ENCODE measurements at places on chromosomes 16 and 17. TPM values are rescaled to one million over a fixed set of nuclear protein-coding genes. Genes with fewer than 3 reads are reported as not detected.
A peak's percentile ranks its signal among the peaks of the same experiment; 100 is the strongest.

DNA sequence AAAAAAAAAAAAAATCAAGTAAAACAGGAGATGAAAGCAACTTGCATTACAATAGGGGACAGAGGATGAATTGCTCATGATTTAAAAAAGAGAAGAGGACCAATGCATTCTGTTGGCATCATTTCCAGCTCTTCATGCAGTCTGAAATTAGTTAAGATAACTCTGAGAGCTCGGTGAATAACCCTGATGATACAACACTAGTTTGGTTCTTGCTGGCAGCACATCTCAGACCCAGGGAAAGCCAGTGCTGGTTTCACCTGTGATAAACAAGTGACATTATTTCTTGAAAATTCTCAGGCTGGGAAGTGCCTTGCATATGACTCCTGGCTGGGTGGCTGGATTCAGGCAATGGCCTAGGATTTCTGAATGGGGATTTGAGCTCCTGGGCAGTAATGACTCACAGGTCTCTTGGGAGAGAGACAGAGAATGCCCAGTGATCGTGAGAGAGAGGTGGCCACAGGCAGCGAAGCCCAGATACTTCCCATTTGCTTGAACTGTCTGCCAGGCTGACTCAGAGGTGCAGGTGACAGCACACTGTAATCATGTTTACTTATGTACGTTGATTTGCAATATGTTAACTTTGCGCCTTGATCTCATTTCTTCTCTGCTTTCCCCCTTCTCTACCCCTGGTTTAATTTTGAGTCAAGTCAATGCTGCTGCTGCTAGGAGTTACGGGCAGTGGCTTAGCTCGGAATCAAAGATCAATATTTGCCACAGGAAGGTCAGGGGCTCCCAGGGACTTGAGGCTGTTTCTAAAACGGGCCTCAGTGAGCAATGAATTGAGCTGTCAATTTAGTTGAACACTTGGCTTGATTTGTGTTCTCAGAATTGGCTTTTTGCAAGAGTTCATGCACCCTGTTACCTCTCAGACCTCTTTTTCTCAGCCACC lies 27.1 kb downstream of the ARSG start:
- DNase-seq, result peak; percentile 82

DNA sequence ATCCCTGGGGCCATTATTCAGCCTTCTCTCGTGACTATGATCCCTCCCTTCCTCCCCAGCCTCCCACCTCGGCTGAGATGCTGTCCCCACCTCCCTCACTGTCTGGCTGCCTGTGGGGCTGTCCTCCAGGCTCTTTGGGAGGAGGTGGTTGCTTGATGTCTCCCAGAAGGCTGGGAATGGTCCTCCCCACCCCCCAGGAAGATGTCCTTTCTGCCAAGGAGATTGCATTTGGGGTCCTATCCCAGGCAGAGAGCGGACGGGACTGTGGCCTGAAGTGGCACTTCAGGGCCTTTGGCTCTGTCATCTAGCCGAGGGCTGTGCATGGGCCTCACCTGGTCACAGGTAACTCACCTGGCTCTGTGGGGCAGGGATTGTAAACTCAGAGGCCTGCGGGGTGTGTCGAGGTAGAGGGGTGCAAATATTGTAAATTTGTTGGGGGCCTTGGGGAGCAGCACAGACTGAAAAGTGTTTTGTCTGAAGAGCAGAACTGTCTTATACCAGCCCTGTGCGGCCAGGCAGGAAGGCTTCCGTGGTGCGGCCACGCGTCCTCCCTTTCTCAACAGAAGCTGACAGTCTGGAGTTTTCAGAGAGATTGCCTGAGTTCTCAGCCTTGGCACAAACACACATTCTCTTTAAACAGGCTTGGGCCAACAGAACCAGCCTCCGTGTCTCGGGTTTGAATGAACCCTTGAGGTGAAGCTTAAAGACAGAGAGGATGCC lies 177.9 kb downstream of the SEC14L1 start:
- no peak for DNase-seq

GRCh38 chr16:71648162-71648561 lies 22.2 kb downstream of the MARVELD3 start:
- DNase-seq, result no peak

GRCh38 chr16:17072104-17072503 lies 398.7 kb downstream of the XYLT1 start:
- DNase-seq, result peak; percentile 10

DNA sequence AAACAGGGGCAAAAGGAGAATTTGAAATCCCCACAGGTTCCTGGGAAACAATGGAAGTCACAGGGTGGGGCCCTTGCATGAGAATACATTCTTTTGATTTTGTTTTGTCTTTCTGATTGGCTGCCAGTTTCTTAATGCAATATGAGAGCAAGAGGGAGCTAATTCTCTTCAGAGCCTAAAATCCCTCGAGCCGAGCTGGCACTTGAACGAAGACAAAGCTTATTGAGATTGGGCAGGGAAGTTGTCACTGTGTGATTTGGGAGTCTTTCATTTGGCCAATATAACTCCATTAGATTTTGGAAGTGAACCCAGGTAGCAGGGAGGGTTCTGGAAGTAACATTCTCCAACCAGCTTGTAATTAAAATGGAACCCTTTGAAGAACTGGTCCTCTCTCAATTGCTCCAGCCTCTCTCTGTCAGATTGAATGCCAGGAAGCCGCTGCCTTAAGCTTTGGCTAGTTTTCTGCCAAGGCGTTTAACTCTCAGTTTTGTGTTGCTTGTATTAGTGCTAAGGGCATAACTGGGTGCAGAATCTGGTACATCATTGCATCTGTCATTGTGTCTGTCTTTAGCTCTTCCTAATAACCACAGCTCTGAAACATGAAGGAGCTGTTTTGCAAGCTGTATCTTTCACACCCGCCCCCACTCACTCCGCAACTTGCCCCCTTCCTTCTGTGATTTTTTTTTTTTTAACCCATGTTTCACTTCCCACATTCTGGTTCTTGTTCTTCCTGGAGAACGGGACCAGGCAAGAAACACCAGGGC lies 272.0 kb downstream of the MAF start:
- DNase-seq, result no peak

Gene ERN2
- not detected for total RNA-seq

DNA sequence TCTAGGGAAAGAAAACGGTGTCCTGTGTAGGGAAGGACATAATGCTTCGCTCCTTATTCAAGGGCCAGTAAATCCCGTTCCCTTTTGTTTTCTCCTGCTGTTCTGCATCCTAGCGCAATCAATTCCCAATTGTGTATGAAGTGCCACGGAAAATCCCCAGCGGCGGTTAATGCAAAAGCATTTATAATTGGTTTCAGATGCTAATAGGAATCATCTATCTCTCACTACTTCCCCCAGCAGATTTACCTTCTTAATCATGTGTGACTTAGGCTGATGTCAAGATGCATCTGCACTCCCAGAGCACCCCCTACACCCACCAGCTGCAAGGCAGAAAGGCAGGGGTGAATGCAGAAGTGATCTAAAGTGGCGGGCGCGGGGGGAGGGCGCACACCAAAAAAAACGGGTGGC lies 32.7 kb upstream of the SSTR2 start:
- no peak for DNase-seq

DNA sequence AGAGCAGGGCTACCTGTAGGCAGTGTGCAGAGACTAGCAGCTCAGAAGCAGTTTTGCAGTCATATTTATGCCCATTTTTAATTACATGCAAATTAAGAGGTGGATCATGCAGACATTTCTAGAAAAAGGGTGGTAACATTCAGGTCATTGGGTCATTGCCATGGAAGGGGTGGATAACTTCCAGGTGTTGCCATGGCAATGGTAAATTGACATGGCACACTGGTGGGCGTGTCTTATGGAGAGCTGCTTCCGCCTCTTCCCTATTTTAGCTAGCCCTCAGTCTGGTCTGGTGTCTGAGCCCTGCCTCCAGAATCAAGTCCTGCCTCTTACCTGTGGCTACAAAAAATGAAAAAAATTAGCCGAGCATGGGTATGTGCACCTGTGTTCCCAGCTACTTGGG lies 2.8 kb upstream of the DNAI2 start:
- DNase-seq, result no peak

Gene PRSS8
- not detected for total RNA-seq

DNA sequence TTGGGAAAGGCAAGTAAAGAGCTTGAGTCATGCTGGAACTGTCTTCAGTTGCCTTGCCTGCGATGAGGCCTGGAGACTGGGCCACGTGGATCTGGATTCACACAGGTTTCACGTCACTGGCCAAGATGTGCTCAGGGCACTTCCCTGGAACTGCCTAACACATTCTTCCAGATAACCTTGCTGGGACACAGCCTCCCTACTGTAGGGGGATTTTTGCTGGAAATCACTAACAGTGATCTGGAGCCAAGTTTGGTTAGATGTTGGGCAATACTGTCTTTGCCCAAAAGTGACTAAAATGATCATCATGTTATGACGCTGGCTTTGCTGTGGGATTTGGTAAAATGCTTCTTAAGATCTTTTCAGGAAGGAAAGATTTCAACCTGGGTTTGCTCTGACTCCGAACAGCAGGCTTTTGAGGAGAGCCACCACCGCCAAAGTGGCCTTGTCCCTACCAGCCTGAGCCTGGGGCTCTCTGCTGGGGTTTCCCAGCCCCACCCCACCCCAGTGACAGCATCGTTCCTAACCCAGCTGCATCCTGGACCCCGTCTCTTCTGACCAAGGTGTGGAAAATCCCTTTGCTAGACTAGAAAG lies 14.7 kb downstream of the C1QTNF1 start:
- peak; percentile 98 for DNase-seq

Gene CARD14
- total RNA-seq, result 0.10 TPM

DNA sequence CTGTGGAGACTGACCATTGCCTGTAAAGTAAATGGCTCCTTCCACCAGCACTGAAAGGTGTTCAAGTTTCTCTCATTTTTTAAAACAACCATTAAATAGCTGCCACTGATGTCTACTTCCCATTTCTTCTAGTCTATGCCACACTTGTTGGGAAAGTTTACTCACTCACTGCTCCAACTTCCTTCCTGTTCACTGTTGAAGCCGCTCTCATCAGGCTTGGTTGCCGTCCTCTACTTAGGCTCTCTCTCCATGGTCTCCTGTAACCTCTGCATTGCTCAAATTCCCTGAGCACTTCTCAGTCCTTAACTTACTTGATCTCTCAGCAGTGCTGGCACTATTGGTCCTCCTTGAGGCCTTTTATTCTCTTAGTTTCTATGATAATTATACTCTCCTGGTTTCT lies 32.4 kb downstream of the SNX11 start:
- no peak for DNase-seq

DNA sequence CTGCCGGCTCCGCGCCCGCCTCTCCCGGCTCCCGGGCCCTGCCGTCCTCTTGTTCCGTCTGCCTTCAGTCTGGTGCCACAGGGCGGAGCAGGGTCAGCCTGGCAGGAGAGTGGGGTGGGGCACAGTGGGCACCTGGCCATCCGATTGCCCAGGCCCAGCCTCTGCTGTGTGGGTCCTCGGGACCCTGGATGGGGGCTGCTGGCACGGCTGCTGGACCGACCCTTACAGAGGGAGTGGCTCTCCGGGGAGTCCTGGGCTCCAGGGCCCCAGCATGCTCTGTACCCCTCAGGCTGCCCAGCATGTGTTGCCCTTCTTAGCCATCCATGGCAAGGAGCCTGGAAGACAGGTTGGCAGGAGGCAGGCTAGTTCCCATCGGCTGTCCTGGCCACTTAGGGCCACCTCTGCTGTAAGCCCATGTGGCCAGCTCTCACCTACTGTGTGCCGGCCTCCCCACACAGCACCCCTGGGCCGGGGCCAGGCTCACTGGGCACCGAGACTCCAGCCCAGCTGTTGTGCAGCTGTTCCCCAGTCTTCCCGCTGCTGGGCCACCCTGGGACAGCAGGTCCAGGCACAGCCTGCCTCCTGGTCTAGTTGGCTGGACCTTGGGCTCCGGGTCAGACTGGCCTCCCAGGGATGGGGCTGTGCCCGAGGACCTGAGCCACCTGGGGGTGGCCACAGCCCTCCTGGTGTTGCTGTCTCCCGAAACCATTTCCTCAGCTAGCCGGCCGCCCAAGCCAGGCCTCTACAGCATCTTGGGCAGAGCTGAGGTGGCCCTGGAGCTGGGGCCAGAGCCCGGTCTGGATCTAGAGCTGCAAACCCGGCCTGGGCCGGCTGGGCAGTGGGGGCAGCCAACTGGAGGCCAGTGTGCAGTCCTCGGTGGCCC lies 24.9 kb downstream of the BAHCC1 start:
- peak; percentile 91 for DNase-seq

Gene CCL3
- total RNA-seq, result not detected

- no peak for DNase-seq
Measured at GRCh38 chr17:16997514-16998429, 25.9 kb upstream of the TNFRSF13B start.

Gene DOC2B
- 0.16 TPM for total RNA-seq

GRCh38 chr17:32356750-32357149 lies 6.8 kb downstream of the ZNF207 start:
- no peak for DNase-seq

Gene KIF18B
- total RNA-seq, result 10.9 TPM

GRCh38 chr17:82076018-82076784 lies 10.6 kb upstream of the DUS1L start:
- no peak for DNase-seq

DNA sequence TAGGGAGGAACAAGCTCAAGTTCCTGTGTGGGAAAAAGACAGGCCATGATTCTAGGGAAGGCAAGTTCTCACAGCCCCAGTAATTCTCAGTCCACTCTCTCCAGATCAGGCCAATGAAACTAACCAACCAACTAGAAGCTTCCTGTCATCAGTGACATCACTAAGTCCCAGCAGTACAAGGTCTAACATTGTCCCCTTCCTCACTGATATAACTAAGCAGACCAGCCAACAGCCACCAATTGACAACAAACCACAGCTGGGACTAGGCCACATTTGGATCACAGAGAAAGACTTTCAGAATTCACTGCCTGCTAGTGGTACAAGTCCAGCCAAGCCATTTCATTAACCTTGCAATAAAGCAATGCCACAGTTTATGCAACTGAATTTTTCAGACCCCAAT lies 94.0 kb downstream of the CACNG1 start:
- no peak for DNase-seq

DNA sequence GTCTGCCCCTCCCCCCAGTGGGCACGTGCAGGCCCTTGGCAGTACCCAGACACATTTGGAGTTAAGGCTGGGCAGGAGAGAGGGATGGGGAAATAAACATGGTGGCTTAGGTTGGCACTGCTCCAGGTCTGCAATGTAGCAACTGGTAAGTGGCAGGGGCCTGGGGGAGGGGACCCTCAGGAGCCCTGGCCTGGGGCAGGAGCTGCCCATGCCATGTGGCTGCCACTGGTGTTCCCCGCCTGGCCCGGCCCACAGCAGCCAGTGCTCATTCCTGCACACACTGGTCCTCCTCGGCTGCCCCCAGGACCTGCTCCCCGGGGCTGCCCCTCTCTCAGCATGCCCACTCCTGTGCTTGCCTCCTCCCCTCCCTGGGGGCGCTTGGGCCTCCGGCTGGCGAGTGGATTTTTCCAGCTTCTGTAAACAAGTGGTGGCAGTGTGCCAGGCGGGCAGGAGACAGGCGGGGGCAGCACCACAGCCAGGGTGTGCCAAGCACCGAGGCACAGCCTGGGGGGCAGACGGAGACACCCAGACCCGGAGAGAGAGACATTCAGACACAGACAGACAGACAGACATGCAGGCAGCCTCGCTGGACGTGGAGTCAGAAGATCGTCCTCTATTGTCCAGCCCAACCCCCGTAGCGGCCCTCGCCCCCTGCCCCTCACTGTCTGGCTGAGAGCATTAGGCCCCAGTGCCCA lies 9.4 kb downstream of the THRA start:
- DNase-seq, result peak; percentile 66

All from MG63 (cell line).